ENCODE measurements at places on chromosomes 7 and 10.

- DNase-seq: peak; percentile 27
Observed at GRCh38 chr10:127976286-127976685, 69.4 kb downstream of the PTPRE start.

- no peak for DNase-seq
Observed at GRCh38 chr7:96303686-96304443, 18.0 kb downstream of the SLC25A13 start.

DNA sequence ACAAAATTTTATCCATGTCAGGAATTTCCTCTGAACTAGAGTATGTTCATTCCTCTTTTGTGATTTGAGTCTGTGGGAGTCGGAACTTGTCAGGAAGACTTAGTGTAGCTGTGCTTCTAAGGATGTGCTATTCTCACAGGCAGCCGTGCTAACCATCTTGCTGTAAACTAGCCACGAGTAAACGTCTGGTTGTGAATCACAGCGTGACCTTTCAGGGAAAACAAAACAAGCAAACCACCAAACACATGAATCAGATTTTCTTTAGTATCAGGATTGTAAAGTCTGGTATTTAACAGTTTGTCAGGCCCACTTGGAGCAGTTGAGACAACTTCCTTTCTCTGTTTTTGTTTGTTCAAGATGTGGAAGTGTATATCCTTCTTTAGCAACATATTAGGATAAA is 32.0 kb downstream of the AUTS2 start:
- DNase-seq: peak; percentile 71

GRCh38 chr10:62023329-62023728 is 121.8 kb downstream of the ARID5B start:
- no peak for DNase-seq

- DNase-seq: no peak
Observed at GRCh38 chr7:149826344-149827088, 11.7 kb upstream of the ZNF862 start.

GRCh38 chr10:13621931-13622330 is 35.2 kb downstream of the PRPF18 start:
- DNase-seq: no peak

GRCh38 chr7:157656195-157656769 is 319.5 kb downstream of the DNAJB6 start:
- DNase-seq: peak; percentile 54

DNA sequence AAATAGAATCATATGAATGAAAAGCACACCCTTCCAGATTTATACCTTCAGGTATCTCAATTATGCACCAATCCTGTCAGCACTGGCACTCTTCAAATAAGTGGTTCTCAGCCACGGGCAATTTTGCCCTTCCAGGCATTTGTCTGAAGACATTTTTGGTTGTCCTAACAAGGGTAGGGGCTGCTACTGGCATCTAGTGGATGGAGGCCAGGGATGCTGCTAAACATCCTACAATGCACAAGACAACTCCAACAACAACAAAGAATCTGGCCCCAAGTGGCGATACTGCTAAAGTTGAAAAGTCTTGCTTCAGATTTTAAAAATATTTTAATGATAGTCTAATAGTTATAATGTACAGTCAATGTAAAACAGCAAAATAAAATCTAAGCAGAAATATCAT is 16.1 kb downstream of the CCDC186 start:
- DNase-seq: no peak
